Activated CD8-positive, alpha-beta memory T cell treated with anti-CD3 and anti-CD28 coated beads for 1 hour (primary cell): ENCODE measurements at places on chromosomes 6 and 20.

GRCh38 chr6:149365197-149365596 is 34.9 kb upstream of the SUMO4 start:
- DNase-seq: no peak

DNA sequence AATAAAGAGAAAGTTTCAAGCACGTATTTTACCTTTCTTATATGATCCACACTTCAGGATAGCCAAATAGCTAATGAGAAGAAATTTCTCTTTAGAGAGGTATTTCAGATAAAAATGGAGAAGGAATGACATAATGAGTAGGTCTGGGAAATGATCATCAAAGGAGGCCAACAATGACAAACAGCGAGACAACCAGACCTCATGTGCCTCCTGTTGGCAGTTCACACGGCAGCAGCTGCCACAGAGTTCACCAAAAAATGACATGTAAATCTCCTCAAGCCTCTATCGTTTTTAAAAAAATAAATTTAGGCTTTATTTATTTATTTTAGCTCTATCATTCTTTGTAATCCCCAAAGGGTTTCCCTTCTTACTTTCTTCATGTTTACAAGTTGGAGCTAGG is 47.7 kb downstream of the SLC2A12 start:
- DNase-seq: no peak

DNA sequence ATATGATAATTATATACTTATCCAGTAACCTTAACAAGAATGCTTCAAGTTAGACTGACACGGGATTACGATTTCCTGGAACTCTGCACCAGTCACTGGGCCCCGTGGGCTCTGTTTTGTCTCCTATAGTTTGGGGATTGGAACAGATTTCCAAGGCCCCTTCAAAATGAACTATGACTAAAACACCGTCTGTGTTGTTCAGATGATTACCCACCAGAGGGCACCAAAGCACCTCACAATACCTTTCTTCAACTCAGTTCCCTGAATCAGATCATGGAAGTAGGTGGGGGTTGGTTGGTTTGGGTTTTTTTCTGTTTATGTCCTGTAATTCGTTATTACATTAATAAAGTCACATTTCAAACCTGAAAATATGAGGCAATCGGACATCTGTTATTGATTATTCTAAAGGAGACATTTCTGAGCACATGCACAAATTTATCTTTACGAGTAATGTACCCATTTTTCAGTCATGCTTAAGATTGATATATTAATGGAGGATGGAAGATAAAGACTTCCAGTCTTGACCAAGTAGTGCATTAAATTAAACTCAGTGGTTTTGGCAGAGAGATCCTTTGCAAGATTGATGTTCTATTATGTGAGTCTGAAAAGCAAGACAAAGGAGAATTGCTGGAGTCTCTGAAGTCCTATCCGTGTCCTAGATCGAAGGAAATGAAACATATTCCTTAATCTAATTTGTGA is 112.0 kb upstream of the COL21A1 start:
- DNase-seq: no peak

GRCh38 chr6:32177788-32178546 is at the start of gene RNF5:
TSS of gene RNF5 (plus strand) at chr6:32178405. CDS start at chr6:32178512, 107 bp downstream.
- DNase-seq: peak; percentile 92

DNA sequence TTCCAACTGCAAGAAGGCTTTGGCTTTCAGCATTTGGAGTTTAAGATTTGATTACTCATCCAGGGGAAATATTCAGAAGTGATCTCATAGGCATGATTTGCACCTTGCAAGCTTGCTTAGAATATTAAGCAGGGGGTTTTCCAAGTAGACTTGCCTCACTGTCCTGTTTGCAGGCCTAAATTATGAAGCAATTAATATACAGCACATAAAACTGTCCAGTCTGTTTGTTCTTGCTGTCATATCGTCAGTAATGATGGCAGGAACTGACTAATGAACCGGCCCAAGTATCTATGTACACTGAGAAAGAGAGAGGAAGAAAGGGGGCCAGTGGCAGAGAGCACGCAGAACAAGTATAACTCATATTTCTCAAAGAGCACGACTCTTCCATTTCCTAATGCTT is 212.5 kb upstream of the SUPT3H start:
- DNase-seq: no peak

GRCh38 chr20:5033566-5033965 is 32.3 kb upstream of the SLC23A2 start:
- no peak for DNase-seq

GRCh38 chr6:21257125-21257524 is 336.4 kb upstream of the SOX4 start:
- DNase-seq: no peak

DNA sequence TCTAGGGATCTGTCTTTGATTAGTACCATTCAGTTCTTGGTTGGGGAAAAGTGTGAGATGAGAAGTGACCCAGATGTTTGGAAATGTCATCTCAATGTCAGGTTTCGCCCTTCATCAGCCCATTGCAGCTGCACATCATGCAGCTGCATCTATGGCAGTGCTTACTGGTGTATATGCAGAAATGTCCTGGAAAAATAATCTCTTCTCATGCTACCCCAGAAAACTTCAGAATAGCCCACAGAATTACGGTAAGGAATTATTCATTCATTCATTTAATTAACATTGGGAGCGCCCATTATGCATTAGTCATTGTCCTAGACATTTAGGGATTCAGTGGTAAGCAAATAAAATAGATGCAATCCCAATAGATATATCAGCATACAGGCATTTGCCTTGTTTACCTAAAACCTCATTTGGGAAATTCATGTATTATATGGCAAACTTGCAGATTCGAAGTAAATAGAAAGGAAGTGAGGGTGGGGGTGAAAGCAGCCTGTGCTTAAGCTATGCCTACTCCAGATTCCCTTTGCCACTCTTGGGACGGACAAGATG is 89.2 kb downstream of the PDE7B start:
- no peak for DNase-seq

GRCh38 chr20:4192378-4193068 is 177.2 kb upstream of the RNF24 start:
- DNase-seq: no peak

GRCh38 chr6:16741112-16742016 is 19.9 kb downstream of the ATXN1 start:
- no peak for DNase-seq
